ENCODE measurements at places on chromosomes 3 and 15.

DNA sequence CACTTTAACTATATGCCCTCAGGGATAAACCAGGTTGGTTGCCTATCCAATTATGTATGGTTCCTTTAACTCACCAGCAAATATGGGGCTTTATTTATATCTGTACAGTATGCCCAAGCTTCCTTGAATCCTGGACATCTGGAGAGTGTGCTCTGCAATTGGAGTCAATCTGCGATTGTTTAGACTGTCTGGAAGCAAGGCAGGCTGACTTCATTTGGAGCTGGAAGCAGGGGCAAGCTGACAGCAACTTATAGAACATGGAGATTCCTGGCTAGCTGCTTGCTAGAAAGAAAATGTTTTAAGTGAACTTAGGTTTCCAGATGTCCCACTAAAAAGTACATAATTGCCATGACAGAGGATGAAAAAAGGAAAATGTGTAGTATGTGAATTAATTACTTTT, 63.7 kb upstream of the TPRG1 start:
- DNase-seq, result no peak

DNA sequence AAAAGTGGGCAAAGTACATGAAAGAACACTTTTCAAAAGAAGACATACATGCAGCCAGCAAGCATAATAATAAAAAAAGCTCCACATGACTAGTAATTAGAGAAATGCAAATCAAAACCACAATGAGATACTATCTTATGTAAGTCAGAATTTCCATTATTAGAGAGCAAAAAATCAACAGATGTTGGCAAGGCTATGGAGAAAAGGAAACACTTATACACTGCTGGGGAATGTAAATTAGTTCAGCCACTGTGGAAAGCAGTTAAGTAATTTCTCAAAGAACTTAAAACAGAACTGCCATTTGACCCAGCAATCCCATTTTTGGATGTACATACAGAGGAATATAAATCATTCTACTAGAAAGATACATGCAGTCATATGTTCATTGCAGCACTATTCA, 360.7 kb downstream of the NSUN3 start:
- no peak for DNase-seq

DNA sequence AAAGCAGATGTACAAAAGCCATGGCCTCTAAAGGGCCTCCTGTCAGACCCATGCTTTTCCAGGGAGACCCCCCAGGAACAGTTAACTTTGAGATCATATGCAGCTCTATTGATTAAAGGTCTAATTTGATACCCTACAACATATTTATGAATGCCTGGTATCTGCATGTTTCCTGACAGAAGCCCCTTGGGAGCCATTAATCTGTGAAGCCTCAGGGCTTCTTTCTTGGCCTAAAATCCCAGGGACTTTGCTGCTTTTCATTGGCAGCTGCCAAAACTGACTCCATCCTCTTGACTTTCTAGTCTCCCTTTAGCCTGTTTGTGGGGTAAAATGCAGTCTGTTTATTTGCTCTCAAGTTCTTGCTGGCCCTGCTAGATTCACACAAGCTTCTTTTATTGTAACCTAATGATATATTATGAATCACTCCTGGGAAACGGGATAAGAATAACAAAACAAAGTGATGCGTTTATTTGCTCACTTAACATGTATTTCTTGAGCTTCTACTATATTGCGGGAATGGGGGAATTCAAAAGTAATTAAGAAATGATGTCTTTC, 257.0 kb downstream of the LSAMP start:
- no peak for DNase-seq

GRCh38 chr15:69529961-69530633, 77.5 kb downstream of the RPLP1 start:
- no peak for DNase-seq
